ENCODE measurements at places on chromosomes 3 and 15. TPM values are rescaled to one million over a fixed set of nuclear protein-coding genes. Genes with fewer than 3 reads are reported as not detected.

DNA sequence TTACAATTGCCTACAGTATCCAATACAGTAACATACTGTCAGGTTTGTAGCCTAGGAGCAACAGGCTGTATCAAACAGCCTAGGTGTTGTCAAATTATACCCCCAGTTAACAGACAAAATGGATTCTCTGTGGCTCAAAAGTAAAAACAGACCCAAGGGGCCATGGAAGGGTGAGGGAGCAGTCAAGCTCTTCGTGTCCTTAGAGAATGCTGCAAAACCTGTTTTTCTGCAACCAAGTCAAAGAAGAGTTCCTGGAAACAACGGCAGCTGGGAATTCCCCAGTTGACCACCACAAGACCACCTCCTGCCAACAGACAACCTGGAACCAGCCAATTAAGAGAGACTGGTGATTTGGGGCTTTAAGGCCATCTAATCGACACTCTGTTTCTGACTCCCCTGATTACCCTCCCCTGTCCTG lies 11.1 kb upstream of the THUMPD3 start:
- DNase-seq = no peak

DNA sequence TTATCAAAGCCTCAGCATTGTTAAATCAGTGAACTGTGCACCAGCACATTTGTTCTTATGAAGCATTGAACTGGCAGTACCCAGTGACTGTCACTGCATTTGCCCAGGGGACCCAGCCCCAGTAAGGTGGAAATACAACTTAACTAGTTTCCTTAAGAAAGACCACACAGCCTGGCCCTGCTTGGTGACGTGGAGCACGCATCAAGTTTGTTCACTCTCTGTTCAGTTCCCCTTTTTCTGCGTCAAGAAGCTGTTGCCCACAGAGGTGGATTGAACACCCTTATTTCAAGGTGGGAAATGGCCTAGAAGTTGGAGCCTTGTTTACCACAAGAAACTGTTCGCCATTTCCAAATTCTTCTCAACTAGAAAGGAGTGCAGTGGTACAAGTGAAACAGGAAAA lies 69.9 kb upstream of the AGBL1 start:
- DNase-seq = no peak

DNA sequence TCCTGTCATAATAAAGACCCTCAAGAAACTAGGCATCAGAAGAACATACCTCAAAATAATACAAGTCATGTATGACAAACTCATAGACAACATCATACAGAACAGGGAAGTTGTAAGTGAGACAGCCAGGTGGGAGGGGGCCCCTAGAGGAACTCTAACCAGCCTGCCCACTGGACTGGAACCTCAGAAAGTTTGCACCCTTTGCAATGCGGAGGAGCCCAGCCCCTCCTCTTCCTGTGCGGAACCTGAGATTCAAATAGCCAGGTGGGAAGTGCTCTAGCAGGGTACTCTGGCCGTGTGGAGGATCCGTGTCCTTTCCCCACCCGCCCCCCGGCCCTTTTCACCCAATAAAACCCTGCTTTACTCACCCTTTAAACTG lies 387.0 kb upstream of the CBLB start:
- DNase-seq = peak; percentile 90

DNA sequence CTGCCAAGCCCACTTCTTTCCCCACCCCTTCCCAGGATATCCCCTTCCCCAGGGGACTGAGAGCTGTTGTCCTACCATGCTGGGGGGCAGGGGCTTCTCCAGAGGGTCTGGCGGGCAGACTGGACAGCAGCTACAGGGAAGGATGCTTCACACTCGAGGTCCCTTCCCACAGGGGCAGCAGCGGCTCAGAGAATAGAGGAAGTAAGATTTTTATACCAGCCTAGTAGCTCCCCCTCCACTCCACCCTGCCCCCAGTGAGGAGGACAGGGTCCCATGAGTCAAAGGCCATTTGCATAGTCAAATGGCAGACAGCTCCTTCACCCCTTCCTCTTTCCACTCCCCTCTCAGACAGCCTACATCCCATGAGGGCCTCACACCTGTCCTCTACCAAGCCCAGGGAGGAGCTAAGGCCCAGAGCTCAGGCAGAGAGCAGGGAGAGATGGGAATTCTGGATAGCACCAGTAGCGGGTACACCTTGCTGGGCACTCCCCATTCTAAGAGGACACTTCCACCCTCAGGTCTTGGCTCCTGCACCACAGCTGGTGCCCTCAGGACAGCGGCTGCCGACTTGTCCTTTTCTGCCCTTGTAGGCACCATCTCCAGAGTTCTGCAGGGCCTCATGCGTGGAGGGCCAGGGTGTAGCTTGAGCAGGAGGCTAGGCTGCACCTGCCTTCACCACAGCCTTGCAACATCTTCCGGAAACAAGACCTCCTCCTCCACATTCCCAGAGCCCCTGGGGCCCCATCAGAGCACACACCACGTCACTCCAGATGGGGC lies at the start of gene TLR9:
Gene TLR9, minus strand, starts transcription at position 194 of the 777 bp plus-strand sequence. Its CDS starts 116 bp downstream, at position 78.
- DNase-seq = peak; percentile 87

GRCh38 chr3:177599326-177599725 lies 402.0 kb upstream of the TBL1XR1 start:
- no peak for DNase-seq

DNA sequence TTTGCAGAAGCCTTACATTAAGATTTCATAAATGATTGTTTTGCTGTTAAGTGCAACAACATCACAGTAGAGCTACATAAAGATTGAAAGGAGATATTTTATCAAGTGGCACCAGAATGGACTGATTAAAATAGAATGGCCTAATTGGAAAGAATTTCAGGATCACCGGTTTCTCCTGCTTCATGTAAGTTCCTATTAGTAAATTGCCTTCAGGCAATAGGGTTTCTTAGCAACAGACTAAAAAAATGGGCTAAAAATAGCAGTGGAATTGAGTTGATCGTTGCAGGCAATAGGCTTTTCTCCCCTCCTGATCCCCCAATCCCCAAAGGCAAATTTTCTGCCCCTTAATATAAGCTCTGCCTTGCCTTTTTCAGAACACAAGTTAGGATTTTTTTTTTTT lies 917 bp downstream of the LNP1 start:
- no peak for DNase-seq

DNA sequence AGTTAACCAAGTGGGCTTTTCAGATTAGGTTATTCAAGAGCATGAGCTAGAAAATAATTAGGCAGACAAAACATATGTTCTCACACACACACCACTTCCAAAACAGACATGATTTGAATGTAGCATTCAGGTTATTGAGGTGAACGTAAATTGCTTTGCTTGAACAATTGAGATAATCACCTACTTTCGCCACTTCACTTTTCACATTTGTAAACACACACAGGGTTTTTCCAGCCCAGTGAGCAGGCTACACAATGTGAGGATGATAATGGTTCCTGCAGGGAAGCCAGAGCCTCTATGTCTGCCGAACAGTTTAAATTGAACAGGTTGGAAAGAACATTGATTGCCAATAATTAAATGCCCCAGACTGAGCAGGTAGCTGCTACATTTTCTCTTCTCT lies 560.8 kb downstream of the OCA2 start:
- DNase-seq = no peak

DNA sequence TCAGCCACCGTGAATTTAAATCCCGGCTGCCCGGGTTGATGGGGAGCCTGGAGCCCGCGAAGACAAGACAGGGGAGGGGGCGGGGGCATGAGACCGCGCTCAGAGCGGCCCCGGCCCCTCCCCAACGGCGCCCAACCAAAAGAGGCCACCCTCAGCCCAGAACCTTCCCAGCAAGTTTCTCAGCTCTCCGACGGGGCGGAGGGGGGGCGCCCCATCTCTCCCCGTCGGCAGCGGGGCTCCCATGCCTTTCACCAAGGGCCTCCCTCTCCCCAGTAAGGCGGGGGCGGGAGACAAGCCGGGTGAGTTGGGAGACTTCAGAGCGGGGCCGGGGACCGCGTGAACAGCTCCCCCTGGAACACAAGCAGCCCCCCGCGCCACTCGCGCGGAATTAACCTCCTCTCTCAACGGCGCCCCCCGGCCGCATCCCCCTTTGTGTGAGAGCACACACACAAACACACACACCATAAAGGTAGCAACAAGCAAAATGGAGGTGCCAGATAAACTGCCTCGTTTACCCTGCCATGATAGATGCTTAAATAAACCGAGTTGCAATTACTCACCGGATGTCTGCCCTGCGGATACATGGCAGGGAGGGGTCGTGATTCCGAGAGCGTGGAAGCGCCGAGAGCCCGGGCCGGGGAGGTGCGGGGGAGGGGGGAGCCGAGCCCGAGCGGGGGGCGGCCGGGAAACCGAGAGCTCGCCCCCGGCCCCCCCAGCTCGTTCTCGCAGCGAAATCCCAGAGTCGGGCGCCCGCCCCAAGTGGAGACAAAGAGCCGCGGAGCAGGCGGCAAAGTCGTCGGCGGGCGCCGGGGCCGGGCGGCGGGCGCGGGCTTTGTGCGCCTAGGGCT lies 1.3 kb downstream of the TLE3 start:
- peak; percentile 92 for DNase-seq

DNA sequence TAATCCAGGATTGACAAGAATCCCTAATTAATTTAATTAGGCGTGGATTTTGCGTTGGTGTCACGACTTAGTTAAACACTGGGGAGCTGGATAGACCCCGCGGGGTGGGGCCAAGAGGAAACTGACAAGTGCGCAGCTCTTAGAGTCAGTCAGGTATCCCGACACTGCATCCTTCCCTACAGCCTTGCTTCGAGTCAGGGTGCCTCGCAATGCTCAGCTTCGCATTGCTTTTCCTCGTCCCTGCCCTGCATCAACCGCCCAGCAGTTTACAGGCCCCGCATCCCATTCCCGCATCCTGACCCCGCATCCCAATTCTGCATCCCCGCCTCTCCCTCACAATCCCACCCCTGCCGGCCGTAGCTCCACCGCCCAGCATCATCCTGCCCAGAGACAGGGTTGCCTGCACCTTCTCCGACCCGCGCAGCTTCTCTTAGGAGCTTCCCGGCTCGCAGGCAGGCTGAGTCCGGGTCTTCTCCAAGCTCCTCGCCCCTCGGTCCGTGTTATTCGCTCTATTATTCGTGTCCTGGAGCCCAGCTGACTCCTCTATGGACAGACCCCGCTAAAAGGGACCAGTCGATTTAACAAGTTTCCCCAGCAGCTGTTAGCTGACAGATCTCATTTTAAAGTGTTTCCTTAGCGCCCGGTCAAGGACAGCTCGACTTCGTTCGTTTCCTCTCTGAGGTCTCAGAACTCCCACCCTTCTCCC lies 699 bp upstream of the SHOX2 start:
- peak; percentile 57 for DNase-seq

DNA sequence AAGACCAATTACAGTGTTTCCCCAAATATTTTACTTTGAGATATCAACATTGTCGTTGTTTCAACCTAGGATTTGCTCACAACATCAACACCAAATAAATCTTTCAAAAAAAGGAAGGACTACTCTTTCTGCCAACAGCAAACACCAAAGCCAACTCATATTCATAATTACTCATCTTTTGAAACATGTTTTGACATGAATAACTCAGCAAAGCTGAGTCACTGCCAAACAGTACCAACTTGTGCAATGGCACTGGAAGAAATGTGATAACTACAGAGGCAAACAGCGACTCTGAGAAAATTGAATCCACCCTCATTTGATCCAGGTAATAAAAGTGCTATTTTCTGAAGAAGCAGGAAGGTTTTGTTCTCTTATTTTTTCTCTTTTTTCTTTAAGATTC lies 67.2 kb downstream of the PEX5L start:
- no peak for DNase-seq

- DNase-seq = no peak
Measured at GRCh38 chr15:65101411-65101890, 13.5 kb downstream of the UBAP1L start.

- no peak for DNase-seq
Measured at GRCh38 chr3:21751886-21752285, 876 bp upstream of the ZNF385D start.

DNA sequence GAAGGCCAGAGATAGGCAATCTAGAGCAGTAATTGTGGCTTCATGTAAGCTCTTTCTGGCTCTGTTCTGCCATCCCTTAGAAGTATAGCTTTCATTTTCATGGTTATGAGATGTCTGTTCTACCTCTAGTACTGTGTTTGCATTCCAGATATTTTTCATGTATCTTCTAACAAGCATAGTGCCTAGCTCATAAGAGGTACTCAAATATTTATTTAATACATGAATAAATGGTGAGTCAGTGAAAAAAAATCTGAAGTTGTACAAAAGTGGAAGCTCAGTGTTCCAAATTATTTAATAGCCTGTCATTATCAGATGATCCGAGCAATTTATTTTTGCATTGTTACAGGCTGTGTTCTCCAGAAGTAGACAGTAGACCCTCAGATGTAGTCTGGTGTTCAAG lies 64.3 kb downstream of the OXSM start:
- no peak for DNase-seq

DNA sequence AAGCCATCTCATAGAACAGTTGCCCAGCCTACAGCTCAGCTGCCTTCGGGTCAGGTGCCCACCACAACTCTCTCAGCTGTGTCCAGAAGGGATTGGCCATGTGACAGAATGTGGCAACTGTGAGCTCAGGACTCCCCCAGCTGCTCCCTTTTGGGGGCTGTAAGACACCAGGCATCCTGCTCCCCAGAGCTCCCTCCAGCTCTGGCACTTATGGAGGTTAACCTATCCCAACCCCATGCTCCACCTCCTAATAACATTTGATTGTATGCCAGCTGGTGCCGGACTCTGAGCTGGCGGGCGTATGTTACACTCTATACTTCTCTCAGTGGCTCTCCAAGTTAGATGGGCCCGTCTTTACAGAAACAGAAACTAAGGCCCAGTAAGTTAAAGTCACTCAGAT lies 222.8 kb downstream of the FAM43A start:
- no peak for DNase-seq

DNA sequence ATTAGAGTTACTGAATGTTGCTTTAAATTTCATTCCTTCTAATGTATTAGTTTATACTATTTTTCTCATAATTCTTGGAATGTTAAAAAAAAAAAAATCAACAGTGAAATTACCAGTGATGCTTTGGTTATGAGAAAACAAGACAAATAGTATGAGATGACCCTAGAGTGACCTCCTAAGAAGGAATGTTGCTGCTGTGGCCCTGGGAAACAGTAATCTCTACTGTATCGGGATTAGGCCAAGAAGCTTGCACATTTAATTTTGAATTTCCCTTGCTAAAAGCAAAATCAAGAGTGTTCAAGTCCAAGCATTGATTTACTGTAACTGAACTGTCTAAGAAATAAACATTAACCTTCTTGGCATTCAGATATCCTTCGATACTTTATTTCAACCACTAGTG lies 18.1 kb downstream of the TOPBP1 start:
- no peak for DNase-seq

GRCh38 chr3:129965937-129966336 lies 8.6 kb upstream of the TRH start:
- DNase-seq = no peak

GNL3 gene
- 60.1 TPM for total RNA-seq

IDH3A gene
- total RNA-seq = 69.0 TPM

CTXN2 gene
- not detected for total RNA-seq

COL6A5 gene
- not detected for total RNA-seq

TMC3 gene
- total RNA-seq = not detected

UBA7 gene
- 218 TPM for total RNA-seq
